ENCODE measurements at places on chromosomes 2 and 18.
A peak's percentile ranks its signal among the peaks of the same experiment; 100 is the strongest.

DNA sequence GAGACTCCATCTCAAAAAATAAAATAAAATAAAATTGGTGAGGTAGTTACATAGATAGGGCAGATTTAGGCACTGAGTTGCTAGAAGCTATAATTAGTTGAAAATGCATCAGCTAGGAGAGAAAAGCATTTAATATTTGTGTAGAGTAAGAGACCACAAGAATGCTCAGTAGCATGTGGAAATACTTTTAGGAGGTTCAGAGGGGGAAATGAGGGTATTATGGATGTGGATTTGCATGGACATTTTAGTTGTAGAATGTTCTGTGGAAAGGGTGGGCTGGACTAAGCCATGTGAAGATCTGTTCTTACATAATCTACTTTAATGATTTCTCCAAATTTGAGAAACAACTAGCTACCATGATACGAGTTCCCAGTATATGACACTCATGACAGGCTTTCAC lies 95.5 kb downstream of the ATP9B start:
- DNase-seq: no peak

DNA sequence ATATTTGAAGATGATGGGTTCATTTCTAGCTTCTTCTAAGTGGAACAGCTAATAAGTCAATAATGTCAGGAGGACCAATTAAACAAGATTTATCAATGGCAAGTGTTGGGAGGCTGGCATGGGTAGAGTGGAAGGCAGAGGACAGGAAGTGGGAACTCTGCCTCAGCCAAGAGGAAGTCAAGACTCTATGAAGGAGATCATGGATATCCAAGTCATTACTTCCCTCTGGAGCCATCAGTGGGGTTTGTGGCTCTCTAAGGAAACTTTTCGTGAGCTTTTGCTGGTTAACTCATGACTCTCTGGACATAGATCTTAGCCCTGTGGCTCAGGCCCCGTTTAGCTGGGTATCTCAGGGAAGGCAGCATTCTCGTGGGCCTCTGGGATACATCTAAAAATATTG lies 410.4 kb upstream of the ID2 start:
- DNase-seq: no peak

DNA sequence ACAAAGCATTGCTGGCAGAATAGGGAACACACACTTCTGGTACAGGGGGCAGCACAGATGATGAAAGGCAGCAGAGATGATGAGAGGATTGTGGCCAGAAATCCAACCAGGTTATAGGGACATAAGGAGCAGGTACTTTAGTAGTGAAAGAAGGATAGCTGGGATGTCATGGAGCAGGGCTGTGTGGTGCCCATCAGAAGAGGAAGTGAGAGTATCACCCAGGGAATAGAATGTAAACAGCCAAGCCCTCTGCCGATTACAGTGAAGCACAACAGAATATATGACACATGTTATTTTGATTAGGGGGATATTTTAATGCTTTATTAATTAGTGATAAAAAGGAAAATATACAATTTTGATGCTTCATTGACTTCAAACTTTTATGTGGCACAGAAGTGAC lies 883.4 kb upstream of the CDH2 start:
- no peak for DNase-seq

- peak; percentile 60 for DNase-seq
These were observed at the start of gene RAD51AP2 for GRCh38 chr2:17518212-17519154. Gene RAD51AP2 (minus strand): TSS chr2:17518440. CDS start chr2:17518415, 25 bp downstream.

DNA sequence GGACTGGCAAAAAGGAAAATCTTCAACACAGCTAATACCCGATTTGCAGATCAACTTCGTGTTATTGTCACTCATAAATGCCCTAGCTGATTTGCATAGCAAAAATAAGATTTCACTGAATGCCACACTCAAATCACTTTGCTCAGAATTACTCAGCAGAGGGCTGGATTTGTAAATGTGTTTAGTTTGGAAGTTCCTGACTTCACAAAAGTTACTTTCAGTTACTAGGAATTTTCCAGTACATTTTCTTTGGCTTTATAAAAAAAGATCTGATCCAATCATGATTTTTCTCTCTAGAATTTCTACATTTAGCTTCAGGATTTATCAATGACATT lies 433.3 kb upstream of the ID2 start:
- no peak for DNase-seq

DNA sequence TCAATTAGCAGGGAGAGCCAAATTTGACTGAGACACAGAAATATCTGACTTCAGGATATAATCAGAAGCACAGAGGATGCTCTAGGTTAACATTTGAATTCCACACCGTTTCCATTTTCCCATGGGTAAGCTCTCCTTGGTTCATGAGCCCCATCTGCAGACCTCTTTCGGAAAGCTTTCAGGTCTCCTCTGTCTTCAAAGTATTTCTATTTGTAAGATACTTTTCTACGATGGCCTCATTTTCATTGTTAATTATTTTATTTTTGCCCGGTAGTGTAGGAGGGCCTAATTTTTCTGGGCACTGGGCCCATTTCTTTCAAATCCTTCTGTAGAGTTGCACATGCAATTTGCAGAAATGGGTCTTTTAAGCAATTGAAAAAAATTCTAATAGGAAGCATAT lies 53.8 kb downstream of the LRPPRC start:
- peak; percentile 13 for DNase-seq

DNA sequence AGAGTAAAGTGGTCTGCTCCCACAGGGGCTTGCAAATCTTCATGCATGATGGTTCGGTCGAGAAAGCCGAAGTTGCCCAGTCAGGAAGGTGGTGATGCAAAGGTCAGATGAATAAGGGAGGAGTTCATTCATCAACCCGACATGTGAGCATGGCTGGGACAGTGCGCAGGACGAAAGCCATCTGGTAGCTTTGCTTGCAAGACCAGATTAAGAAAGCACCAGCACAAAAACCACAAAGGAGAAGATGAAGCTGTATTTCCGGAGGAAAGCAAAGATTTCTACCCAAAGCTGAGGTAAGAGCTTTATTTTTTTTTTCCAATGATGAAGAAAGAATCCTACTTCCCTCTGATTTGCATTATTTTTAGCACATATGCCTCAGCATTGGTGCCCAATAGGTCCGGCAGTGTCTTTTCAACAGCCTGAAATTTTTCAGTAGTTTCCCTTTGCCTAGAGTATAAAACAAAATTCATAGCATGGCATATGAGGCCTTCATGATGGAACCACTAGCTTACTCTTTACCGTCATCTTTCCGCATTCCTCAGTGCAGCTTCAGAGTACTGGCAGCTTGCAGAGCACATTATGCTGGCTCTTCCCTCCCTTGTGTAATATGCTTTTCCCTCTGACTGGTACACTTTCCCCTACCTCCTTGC lies 112.0 kb upstream of the THOC1 start:
- no peak for DNase-seq

GRCh38 chr2:186365406-186365805 lies 120.7 kb upstream of the ZC3H15 start:
- DNase-seq: no peak

GRCh38 chr2:174588463-174588862 lies 9.1 kb downstream of the WIPF1 start:
- no peak for DNase-seq

DNA sequence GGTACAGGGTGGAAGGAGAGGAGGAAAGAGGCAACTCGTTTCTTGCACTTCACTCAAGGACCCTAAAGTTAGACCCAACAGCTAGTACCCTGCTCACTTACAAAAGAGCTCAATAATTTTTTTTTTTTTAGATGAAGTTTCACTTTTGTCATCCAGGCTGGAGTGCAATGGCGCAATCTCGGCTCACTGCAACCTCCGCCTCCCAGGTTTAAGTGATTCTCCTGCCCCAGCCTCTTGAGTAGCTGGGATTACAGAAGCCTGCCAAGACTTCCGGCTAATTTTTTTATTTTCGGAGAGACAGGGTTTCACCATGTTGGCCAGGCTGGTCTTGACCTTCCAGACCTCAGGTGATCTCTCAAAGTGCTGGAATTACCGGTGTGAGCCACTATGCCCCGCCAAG lies 4.1 kb downstream of the ASB3 start:
- no peak for DNase-seq

DNA sequence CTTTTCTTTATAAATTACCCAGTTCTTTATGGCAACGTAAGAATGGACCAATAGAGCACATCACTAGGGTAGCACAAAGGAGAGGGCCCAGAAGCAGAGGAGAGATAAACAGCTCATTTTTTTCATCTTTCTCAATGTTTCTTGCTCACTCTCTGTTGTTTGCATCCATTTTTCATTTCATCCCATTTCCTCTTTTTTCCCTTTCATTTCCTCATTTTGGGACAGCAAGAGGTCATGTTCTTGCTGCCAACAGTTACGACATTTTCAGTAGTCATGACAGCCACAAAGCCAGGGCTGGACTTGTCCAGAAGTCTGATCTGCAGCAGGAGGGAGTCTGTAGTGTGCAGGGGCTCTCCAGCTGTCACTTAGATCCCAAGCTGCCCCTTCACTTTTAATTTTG lies 52.7 kb upstream of the CYP1B1 start:
- no peak for DNase-seq

DNA sequence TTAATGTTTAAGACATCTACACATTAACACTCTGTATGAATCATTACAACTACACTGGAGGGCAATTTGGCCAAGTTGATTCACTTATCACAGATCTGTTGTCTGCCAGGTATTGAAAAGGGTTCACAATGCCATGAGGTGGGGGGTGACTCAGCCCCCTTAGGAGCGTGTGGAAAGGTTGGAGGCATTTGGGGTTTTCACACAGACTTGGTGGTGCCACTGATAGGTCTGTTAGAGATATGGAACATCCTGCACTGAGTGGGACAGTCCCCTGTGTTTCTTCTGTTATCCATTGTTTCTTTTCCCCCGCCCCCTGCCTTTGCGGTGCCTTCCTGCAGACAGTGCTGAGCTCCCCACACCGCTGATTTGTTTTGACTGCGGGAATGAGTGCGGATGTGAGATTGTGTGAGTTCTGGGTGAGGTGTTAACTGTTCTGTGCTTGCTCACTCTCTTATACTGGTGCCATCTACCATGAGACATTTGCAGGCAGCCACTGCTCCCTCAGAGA lies 9.3 kb upstream of the TSN start:
- no peak for DNase-seq

- DNase-seq: no peak
These were observed 3.7 kb downstream of the RTP5 start for GRCh38 chr2:241873081-241873802.

DNA sequence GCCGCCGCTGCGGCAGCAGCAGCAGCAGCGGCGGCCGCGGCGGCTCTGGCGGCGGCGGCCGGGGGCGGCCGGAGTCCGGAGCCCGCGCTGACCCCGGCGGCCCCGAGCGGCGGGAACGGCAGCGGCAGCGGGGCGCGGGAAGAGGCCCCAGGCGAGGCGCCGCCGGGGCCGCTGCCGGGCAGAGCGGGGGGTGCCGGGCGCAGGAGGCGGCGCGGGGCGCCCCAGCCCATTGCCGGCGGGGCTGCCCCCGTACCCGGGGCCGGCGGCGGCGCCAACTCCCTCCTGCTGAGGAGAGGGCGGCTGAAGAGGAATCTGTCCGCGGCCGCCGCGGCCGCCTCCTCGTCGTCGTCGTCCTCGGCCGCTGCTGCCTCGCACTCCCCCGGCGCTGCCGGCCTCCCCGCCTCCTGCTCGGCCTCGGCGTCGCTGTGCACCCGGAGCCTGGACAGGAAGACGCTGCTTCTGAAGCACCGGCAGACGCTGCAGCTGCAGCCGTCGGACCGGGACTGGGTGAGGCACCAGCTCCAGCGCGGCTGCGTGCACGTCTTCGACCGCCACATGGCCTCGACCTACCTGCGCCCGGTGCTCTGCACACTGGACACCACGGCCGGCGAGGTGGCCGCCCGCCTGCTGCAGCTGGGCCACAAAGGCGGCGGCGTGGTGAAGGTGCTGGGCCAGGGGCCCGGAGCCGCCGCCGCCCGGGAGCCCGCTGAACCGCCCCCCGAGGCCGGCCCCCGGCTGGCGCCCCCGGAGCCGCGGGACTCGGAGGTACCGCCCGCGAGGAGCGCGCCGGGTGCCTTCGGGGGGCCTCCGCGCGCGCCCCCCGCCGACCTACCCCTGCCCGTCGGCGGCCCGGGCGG lies 646 bp downstream of the PHLPP1 start:
- DNase-seq: no peak

DNA sequence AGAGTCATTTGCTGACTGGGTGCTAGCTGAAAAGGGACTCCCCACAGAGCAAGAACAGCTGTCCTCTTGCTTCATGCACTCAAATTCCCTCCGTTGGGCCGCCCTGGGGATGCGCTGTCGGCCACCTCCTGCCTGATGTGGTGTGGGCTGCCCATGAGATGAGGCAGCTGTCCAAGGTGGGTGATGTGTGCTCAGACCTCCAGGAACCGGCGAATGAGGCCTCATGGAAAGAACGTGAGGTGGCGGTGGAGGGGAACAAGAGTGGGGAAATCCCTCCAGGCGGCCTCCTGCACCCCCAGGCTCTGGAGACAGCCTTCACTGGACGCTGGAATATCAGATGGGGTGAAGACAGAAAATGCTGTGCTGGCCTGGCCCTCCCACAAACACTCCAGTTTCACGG lies 79.8 kb downstream of the LONRF2 start:
- no peak for DNase-seq

- no peak for DNase-seq
These were observed 31.4 kb upstream of the IL18RAP start for GRCh38 chr2:102391565-102391964.

DNA sequence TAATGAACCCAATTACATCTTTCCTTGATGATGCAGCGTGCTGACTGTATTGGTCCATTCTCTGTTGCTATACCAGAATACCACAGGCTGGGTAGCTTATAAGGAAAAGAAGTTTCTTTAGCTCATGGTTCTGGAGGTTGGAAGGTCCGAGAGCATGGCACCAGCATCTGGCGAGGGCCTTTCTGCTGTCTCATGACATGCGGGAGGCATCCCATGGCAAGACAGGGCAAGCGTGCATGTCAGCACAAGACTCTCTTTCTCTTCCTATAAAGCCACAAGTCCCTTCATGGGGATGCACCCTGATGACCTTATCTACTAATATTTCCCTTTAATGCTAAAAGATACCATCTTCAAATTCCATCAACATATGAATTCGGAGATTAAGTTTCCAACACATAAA lies 122.8 kb upstream of the FHL2 start:
- DNase-seq: no peak

GRCh38 chr2:233926806-233927205 lies 9.6 kb downstream of the TRPM8 start:
- no peak for DNase-seq

DNA sequence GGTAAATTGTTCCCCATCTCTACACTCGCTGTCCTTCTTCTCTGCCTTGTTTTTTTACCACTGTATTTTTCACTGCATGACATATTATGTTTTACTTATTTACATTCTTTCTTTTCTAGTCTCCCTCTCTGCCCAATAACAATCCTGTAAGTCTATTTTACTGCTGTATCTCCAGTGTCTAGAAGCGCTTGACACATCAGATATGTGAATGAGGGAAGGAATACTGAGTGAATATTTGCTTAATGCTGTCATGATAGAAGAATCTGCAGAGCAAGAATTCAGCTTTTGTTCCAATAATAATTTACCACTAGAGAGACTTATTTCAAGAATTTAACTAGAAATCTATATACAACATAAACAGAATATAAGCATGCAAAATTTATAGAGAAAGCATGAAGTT lies 99.5 kb downstream of the GALNT13 start:
- no peak for DNase-seq

DNA sequence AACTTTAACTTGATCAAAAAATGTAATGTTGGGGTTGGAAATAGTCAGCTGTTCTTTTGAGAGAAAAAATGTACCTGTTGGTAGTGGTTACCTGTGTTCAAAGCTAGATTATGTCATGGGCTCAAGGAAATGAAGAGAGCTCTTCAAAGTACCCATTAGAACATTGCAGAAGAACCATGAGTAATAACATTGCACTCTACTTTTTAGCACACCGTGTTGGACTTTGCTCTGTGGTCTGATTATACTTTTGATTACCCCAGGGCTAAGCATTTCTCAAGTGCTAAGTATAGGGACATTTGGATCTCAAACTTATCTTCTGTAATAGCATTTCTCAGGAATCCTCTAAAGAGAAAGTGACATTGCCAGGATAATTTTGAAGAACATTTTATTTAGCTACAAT lies 1122.8 kb upstream of the CELF4 start:
- DNase-seq: no peak

Data from COLO829 (cell line).